ENCODE measurements at places on chromosomes 6 and 20.

- DNase-seq = peak; percentile 28
Measured at GRCh38 chr20:32031007-32031958, 20.8 kb upstream of the HCK start.

DNA sequence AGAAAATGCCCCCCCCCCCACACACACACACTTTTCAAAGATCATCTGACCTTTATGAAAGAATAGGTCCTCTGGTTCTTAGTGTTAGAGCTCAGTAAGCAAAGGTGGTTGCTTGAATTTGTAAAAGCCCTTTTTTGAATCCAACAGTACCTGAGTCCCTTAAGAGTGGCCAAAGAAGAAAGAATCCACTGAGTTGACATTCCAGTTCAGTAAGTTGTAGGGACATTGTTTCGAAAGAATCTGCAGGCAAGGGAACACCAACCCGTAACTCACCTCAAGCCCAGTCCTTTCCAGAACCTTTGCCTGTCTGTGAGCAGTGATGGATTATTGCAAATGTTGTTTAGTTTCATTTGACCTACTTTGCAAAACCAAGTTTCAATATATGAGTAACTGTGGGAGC, 64.2 kb upstream of the MAP3K4 start:
- DNase-seq = no peak

DNA sequence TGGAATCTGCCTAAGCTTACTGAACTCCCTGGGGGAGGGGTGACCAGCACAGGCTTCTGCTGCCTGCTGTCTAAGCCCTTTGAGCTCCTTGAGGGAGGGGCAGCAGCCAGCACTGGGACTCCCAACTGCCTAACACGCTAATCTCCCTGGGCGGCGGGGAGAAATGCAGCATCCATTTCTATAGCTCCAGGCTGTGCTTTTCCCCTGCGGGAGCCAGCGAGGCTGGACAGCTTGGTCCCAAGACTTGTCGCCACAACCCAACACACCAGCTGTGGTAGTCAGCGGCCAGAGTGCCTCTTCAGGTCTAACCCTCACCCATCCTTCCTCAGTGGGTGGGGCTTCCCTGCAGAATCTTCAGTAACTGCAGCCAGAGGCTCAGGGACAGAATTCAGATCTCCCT, 64.6 kb downstream of the VGLL2 start:
- no peak for DNase-seq

DNA sequence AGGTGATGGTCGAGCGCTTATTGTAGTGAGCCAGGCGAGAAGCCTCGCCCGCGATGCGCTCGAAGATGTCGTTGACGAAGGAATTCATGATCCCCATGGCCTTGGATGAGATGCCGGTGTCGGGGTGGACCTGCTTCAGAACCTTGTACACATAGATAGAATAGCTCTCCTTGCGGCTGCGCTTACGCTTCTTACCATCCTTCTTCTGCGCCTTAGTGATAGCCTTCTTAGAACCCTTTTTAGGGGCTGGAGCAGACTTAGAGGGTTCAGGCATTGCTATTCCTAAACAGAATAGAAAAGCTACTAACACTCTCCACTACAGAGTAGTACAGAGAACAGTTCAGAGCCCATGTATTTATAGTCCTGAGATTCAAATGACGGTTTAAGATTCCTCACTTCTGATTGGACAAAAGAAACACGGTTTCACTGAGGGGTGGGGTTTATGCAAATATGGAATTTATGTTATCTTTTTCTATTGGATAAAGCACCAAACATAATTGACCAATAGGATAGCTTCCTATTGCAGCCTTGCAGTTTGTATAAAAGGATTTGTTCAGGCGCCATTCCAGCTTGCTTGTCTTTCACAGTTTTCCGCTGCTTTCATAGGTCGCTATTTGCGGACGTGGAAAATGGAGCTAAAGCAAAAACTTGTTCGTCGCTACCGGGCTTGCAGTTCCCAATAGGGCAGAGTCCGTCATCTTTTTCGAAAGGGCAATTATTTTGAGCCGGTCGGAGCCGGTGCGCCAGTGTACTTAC, 43.7 kb upstream of the HFE start:
- DNase-seq = no peak

DNA sequence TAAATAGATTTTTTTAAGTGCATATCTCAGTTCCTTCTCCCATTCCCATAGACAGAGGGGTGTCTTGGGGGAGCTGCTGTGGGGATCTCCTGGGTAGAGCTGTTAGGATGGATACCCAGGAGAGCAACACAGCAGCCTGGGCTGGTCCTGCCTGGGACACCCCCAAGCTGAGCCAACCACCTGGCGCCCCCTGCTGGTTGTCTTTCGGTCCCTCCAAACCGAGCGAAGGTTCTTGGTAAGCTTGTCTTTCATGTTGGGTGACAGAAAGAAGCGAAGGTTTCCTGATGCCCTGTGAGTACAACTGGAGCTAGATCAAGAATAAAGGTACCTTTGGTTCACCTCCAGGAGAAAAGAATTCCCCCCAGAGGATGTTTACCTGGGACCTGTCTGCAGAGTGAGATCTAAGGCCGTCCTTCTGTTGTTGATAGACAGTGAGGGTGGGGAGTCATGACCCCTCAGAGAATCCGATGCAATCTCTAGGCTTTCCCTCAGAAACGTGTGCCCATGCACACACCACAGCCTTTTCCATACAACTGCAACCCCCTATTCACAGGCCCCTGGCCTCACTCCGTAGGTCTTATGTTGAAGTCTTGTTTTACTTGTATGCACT, 50.8 kb downstream of the SNX9 start:
- peak; percentile 79 for DNase-seq

DNA sequence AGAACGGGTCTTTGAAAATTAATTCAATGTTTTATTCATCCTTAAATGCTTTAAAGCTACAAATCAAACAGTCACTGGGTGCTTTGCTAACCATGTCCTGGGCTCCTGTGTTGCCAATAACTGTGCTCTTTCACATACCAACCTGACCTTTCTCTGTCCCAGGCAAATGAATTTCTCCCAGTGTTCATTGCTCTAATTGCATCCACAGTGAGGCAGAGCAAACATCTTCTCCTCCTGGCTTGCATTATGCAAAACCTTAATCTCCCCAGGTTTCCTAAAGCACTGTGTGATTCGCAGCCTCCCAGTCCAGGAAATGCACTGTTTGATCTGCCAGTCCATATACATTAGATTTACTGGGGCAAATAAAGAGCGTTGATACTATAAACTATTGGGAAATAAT, 219.0 kb downstream of the PREX1 start:
- DNase-seq = no peak

Data from activated T-helper 1 cell treated with anti-CD3 and anti-CD28 coated beads, Interleukin-2, amount 50 U/mL, for 16 hours (primary cell).